Stimulated activated CD4-positive, alpha-beta T cell treated with anti-CD3 and anti-CD28 coated beads, Interleukin-4, amount 100 ng/mL, for 1 hour (primary cell): ENCODE measurements at places on chromosomes 12 and 14.

DNA sequence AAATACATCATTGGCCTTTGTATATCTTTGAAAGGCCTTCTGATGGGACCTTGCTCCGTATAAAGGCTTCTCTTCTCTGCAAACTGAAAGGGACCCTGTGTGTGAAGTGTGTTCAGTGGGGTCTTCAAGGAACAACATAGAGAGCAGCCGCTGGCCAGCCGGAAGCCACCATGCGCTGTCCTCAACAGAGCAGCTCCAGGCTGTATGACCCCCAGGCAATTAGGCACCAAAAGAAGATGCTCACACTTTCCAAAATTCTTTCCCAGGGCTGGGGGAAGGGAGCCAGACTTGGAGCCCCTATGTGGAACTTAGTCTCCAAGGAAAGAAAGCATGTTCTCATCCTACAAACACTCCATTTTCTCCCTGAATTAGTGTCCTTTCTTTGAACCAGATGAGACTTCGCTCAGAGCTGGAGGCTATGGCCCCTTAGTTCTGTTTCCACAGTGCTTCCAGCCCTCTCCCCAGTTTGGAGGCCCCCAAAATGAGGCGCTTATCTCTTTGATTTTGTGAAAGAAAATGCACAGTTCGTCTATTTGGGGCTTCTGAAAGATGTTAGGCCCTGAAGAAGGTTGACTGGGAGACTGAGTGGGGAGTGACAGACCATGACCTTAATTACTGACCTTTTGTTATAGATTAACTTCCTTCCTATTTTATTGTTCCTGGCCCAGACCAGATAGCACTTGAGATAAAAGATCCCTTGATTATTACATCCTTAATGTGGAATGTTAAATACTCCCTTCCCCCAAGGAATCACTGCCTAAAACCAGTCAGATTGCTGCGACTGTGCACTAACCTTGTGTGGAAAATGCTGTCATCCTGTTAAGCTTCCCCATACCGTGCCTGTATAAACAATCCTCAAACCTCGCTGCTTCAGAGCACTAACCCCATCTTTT, 128.3 kb upstream of the FGD4 start:
- DNase-seq = no peak

DNA sequence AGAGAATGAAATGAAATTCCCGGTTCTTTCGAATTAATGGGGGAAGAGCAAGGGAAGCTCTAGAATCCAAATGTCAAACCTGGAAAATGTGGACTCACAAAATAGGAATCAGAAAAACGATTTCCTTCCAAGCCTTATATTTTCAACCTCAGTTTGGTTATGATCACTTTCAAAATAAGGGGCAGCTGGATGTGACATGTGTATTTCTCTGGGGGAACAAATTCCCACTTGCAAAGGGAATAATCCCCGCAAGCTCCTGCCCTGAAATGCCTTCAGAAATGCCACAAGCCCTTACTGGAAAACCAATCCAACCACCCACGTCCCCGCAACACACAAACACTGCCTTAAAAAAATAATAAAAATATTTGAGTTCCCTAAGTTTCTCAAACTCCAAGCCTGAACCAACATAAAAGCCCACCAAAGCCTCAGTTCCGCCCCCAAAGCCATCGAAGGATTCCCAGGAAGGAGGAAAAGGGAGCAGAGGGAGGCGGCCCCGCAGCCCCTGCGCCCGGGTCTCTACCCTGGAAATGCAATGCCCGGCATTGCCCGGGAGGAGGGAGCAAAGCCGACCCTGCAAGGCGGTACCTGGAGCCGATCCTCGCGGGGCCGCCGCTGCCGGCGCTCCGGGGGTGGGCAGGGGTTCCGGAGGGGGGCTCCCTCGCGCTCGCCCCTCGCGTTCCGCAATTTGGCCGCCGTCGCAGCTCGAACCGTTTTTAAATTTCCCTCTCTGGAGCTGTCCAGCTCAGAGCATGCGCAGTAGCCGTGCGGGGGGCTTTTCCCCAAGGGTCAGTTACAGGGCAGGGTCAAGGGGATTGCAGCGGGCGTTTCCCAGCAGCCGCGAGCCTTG, at the start of gene FOXN4:
TSS of gene FOXN4 (minus strand) at position 751 of the 847 bp plus-strand sequence. CDS start 963 bp downstream, outside the sequence.
- peak; percentile 7 for DNase-seq

DNA sequence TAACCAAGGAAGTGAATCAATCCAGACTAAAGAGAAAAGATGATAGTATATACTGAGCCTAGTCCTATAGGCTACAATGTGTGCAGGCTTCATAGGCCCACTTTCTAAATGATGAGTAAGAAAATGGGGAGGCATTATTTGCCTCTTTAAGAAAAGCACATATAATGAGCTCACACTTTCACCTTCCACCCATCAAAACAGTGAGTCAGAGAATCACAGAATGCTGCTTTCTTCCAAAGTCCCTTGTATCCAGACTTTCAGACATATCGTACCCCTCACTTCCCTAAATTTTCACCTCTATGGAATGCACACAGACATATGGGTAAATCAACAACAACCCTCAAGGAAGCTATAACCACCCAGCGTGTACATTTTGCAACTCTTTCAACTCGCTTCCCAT, 286.4 kb upstream of the PRKD1 start:
- DNase-seq = no peak

GRCh38 chr12:31119192-31119802, 45.6 kb downstream of the DDX11 start:
- DNase-seq = no peak

GRCh38 chr14:58947814-58948445, 240.5 kb upstream of the DAAM1 start:
- no peak for DNase-seq

- DNase-seq = no peak
These were observed 5.9 kb downstream of the KRT84 start for GRCh38 chr12:52379536-52379935.

DNA sequence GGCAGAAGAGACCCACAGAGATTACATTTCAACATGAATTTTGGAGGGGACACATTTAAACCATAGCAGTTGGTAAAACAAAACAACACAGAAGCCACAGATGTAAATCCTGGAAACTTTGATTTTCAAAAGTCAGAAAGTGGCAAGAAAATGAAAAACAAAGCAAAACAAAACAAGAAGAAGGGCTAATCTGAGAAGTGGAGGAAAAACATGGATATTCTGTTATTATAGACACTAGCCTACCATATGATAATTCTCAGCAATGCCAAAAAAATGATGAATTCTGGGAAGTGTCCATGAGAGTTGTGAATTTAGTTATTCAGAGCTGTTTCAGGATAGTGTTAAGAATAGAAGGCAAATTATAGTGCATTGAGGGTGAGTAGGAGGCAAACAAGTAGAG, 192.3 kb downstream of the TRHDE start:
- DNase-seq = no peak

GRCh38 chr12:53200107-53200457, 7.0 kb downstream of the ITGB7 start:
- no peak for DNase-seq

- DNase-seq = no peak
These were observed 124.3 kb downstream of the FOXN3 start for GRCh38 chr14:89292579-89293313.

GRCh38 chr12:93154753-93155480, 222.8 kb upstream of the NUDT4 start:
- DNase-seq = no peak

DNA sequence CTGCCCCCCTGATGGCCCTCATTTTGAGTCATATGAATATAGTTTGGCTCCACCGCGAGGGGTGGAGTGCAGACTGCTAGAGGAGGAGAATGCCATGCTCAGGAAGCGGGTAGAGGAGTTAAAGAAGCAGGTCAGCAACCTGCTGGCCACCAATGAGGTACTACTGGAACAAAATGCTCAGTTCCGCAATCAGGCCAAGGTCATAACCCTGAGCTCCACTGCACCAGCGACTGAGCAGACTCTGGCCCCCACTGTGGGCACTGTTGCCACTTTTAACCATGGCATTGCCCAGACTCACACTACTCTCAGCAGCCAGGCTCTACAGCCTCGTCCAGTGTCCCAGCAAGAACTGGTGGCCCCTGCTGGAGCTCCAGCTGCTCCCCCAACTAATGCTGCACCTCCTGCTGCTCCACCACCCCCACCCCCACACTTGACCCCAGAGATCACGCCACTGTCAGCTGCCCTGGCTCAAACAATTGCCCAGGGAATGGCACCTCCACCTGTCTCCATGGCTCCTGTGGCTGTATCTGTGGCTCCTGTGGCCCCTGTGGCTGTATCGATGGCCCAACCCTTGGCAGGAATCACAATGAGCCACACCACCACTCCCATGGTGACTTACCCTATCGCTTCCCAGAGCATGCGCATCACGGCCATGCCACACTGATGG, 3.3 kb downstream of the ZC3H10 start:
- DNase-seq = no peak

GRCh38 chr14:100546051-100546443, 41.2 kb downstream of the BEGAIN start:
- no peak for DNase-seq

DNA sequence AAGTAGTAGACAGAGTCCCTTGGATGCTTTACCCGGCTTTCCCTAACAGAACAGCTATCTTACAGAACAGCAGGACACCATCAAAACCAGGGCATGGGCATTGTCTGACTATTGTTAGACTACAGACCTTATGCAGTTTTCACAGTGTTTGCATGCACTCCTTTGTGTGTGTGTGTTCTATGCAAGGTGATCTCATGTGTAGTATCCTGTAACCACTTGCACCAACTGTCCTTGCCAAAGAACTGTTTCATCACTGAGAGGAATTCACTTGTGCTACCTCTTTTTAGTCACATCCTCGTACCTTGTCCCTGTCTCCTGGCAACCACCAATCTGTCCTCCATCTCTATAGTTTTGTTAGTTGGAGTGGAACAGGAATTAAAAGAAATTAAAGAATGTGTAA, 183.6 kb upstream of the PZP start:
- no peak for DNase-seq

GRCh38 chr12:19140381-19141236, 11.1 kb downstream of the PLEKHA5 start:
- no peak for DNase-seq

DNA sequence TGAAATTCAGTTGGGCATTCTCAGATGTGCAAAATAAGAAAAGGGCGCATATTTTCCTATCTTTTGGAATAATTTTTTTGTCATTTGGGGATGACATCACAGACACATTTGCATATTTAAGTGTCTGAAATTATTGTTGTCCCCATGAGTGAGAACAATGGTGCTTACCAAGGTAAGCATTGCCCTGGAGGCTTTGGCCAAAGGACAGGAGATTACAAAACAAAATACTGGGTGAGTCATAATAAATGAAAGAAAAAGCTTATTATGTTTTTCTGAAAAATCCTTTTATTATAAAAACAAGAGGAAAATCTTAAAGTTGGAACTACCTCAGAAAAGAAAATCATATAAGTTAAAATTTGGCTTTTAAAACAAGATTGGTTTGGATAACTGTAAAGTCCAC, 254.9 kb downstream of the BTG1 start:
- no peak for DNase-seq

GRCh38 chr12:25629341-25629740, 76.3 kb upstream of the LMNTD1 start:
- DNase-seq = no peak

DNA sequence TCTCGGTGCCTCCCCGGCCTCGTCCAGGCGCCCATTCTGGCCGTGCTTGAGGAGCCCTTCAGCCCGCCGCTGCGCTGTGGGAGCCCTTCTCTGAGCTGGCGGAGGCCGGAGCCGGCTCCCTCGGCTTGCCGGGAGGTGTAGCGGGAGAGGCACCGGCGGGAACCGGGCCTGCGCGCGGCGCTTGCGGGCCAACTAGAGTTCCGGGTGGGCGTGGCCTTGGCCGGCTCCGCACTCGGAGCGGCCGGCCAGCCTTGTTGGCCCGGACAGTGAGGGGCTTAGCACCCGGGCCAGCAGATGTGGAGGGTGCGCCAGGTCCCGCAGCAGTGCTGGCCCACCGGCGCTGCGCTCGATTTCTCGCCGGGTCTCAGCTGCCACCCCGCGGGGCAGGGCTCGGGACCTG, 168.7 kb upstream of the RPL10L start:
- DNase-seq = no peak

- DNase-seq = no peak
These were observed 9.3 kb upstream of the TMEM106C start for GRCh38 chr12:47954058-47954457.

- no peak for DNase-seq
These were observed 23.0 kb downstream of the PDE6H start for GRCh38 chr12:14995583-14996425.

GRCh38 chr12:2242216-2242615, 189.4 kb downstream of the CACNA1C start:
- no peak for DNase-seq

DNA sequence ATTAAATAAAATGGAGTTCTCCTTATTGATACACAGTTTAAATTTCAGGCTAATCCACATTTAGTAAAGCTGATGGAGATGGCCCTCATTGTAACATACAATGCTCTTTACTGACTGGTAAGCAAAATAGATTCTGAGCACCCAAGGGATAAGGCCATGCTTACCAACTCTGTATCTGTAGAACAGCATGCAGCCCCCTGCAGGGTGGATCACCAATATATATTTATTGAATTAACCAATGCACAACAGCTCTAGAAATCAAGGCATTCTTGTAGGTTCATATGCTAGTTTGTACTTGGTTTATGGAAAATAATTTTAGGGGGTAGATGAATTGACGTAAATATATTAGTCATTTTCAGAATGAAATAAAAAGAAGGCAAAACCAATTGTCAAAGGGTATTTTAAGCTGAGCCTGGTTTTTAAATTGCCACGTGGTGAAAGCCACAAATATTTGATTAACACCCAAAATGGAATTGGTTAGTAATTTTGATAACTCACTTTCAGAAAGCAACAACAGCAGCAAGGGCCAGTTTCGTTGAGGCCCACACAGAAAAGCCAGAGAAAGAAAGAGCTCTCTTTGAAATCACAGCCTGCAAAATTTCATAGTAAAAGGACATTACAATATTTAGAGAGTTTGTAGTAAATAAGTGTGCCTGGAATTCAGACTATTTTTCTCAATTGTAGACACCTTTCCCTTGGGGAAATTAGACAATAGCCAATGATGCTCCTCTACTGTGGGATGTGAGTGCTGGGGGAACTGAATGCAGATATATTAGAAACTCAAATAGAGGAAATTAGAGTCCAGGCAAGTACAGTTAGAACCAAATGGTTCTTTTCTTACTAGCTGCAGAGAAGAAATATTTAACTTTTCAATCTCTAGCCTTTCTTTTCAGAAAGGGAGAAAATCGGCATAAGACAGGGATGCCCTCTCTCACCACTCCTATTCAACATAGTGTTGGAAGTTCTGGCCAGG, 216.2 kb upstream of the ABCD2 start:
- no peak for DNase-seq

- DNase-seq = no peak
These were observed 175.8 kb downstream of the MSRB3 start for GRCh38 chr12:65454115-65454787.

DNA sequence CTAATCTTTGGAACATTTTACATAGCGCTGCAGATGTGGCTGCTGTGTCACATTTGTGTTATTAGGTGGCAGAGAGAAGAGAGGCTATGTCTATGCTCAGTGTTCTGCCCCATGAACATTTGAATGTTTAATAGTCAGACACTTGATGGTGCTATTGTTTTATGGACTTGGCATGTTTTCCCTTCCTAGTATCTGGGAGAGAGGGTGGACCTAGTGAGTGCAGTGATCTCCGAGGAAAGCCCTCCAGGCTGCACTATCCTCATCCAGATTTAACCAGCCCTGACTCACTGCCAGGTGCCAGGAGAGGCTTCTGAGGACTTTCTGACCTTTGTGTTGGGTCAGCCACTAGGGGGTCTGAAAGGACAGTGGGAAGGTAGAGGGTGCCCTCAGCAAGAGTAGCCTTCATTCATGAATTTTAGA, 24.3 kb downstream of the ZFC3H1 start:
- no peak for DNase-seq
